Smooth muscle cell of bladder (primary cell): ENCODE measurements at places on chromosomes 6 and 20. TPM values are rescaled to one million over a fixed set of nuclear protein-coding genes. Genes with fewer than 3 reads are reported as not detected.

SLC22A7 gene
- total RNA-seq: not detected in 2 replicates

GJA10 gene
- not detected in 2 replicates for total RNA-seq

OPN5 gene
- total RNA-seq: not detected in 2 replicates

RSPH9 gene
- 0.85 and 1.0 TPM in 2 replicates for total RNA-seq

SLC12A5 gene
- total RNA-seq: 0.28 and 0.55 TPM in 2 replicates

HLA-DRB1 gene
- total RNA-seq: not detected in 2 replicates

GSTA2 gene
- not detected in 2 replicates for total RNA-seq

SLC26A8 gene
- total RNA-seq: 0.09 and 0.14 TPM in 2 replicates

HLA-DOA gene
- under 0.01 TPM in 1 of 2 replicates, not detected in the other for total RNA-seq

HS3ST5 gene
- total RNA-seq: under 0.01 and 0.14 TPM in 2 replicates

IRF4 gene
- 0.14 and 0.65 TPM in 2 replicates for total RNA-seq

CD93 gene
- total RNA-seq: 0.14 and 2.1 TPM in 2 replicates

PGC gene
- not detected in 2 replicates for total RNA-seq

PPP1R16B gene
- total RNA-seq: 0.09 TPM in 1 of 2 replicates, not detected in the other

ZFP57 gene
- total RNA-seq: 0.37 TPM in 1 of 2 replicates, not detected in the other

APMAP gene
- 125 and 141 TPM in 2 replicates for total RNA-seq

LGSN gene
- total RNA-seq: under 0.01 TPM in 2 replicates

RAB44 gene
- total RNA-seq: under 0.01 TPM in 2 replicates

MCCD1 gene
- not detected in 2 replicates for total RNA-seq

HLA-DMB gene
- total RNA-seq: under 0.01 and 0.71 TPM in 2 replicates

TFAP2A gene
- total RNA-seq: under 0.01 TPM in 2 replicates

RNF144B gene
- 0.28 TPM in 2 replicates for total RNA-seq

CLPSL2 gene
- total RNA-seq: not detected in 2 replicates

C20orf204 gene
- 0.57 and 0.92 TPM in 2 replicates for total RNA-seq

PLCB1 gene
- 50.3 and 52.3 TPM in 2 replicates for total RNA-seq

SYNDIG1 gene
- total RNA-seq: 1.1 and 1.9 TPM in 2 replicates

OOEP gene
- total RNA-seq: not detected in 2 replicates

CPNE5 gene
- 0.55 TPM in 1 of 2 replicates, not detected in the other for total RNA-seq

STXBP5 gene
- total RNA-seq: 40.4 and 60.9 TPM in 2 replicates

ADGRG6 gene
- total RNA-seq: 6.4 and 8.1 TPM in 2 replicates

TPMT gene
- 10.7 and 11.0 TPM in 2 replicates for total RNA-seq

C20orf144 gene
- total RNA-seq: 0.09 and 0.14 TPM in 2 replicates

PSORS1C1 gene
- total RNA-seq: 1.7 and 2.1 TPM in 2 replicates

ZNF334 gene
- 1.8 and 2.0 TPM in 2 replicates for total RNA-seq

MATN4 gene
- total RNA-seq: not detected in 2 replicates

SIRPD gene
- not detected in 2 replicates for total RNA-seq

SYNJ2 gene
- total RNA-seq: 21.6 and 38.6 TPM in 2 replicates

OR2B6 gene
- total RNA-seq: not detected in 2 replicates

CST4 gene
- total RNA-seq: 0.43 TPM in 1 of 2 replicates, not detected in the other

CASS4 gene
- total RNA-seq: 0.09 and 0.14 TPM in 2 replicates

DPPA5 gene
- not detected in 2 replicates for total RNA-seq

SLCO4A1 gene
- total RNA-seq: 0.09 and 0.14 TPM in 2 replicates

SNAP25 gene
- total RNA-seq: 3.7 and 9.5 TPM in 2 replicates

DNMT3B gene
- 0.85 and 1.0 TPM in 2 replicates for total RNA-seq

HM13 gene
- 46.4 and 55.9 TPM in 2 replicates for total RNA-seq

ARFGEF3 gene
- total RNA-seq: under 0.01 and 0.18 TPM in 2 replicates
